ENCODE measurements at places on chromosomes 1 and 21.

DNA sequence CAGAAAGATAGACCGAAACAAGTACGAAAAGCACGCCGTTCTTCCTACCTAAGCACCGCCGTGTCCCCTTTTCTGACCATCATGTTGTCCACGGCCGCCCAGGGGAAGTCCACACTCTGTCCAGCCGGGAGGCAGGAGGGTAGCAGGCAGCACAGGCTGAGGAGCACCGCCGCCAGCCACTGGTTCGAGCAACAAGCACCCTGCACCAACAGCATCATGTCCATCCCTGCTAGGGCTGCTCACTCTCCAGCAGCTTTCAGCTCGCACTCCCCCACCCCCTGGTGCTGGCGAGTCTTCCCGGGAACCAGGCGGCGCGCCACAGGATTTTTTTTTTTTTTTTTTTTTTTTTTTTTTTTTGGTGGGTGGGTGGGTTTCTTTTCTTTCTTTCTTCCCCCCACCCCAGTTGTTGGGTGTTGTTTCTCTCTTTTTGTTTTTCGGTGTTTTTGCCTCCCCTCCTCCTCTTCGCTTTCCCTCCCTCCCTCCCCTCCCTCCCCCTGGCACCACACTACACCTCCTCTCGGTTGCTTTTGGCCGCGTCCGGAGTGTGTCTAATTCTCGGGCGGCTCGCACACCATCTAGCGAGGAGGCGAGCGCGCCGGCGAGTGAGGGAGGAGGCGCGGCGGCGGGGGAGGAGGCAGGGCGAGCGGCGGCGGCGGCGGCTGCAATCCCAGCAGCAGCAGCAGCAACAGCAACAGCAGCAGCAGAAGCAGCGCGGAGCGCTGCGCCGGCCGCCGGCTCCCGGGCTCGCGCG lies at the start of gene NEGR1:
Gene NEGR1 (minus strand): TSS at position 269 of the 751 bp plus-strand sequence.
- peak; percentile 89 for DNase-seq

DNA sequence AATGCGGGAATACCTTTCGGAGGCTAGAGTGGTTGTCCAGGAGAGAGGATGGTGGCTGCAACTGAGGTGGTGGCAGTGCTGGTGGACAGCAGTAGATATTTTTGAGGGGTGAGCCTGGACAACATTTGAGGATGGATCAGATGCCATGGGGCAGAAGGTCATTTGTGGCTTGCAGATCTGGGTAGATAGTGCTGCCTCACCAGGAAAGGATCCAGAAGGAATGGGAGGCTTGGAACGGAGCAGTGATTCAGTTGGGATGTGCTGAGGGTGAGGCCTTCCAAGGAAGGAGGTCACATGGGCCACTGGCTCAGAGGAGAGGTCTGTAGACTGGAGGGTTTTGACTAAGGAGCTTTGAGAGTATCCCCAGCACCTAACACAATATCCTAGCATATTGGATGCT lies 110.8 kb upstream of the KAZN start:
- no peak for DNase-seq

DNA sequence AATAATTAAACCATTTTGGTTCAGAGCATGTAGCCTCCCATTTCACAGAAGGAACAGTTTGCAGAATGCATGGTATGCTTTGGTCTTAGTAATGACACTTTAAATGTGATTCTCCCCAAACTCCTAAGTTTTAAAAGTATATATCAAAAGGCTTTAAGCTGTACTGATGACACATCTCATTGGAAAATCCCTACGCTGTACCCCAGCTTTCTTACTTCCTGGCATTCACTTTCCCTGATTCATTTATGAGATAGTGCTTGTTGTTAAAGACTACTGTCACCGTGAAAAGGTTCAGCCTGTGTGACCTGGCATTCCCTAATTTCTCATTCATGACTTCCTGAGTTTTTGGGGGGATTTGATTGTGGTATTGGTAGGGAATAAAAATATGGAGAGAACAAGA lies 53.4 kb downstream of the MPZL1 start:
- no peak for DNase-seq

DNA sequence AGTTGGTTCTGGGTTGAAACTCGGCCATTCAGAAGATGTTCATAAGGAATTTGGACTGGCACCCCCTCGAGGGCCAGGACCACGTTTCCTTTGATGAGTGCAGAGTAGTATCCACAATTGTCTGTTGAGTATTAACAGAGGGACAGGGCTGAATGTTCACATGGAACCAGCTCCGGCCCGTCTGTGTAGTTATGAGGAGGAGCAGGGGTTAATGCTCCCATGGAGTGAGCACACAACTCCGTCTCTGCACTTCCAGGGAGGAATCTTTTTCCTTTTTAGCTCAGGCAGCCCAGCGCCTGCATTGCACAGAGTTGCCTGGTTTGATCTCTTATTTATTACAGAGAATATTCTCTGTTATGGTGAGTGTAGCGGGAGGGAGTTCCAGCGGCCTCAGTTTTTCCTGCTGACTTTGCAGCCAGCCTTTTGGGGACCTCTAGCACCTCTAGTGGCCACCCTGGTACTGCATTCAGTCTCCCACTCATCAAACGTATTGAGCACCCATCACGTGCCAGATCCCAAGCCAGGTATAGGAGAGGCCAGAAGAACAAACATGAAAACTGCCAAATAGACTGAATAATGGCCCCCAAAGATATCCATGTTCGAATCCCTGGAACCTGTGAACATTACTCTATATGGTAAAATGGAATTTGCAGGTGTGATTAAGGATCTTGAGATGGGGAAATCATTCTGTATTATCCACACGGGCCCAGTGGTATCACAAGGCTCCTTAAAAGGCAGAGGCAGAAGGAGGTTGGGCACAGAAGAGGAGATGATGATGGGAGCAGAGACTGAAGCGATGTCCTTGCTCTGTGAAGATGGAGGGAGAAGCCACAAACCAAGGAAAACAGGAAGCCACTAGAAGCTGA lies 167.7 kb upstream of the CSF3R start:
- DNase-seq: peak; percentile 36

GRCh38 chr1:85983316-85983715 lies 173.3 kb downstream of the COL24A1 start:
- no peak for DNase-seq

- no peak for DNase-seq
Observed at GRCh38 chr1:21060523-21060922, 116.2 kb downstream of the EIF4G3 start.

GRCh38 chr1:4710592-4711415 lies 56.4 kb downstream of the AJAP1 start:
- no peak for DNase-seq

- DNase-seq: no peak
Observed at GRCh38 chr1:165542015-165542631, 1.7 kb upstream of the LRRC52 start.
